ENCODE measurements at places on chromosomes 1 and 21.

GRCh38 chr1:46577671-46578070 lies 26.2 kb upstream of the KNCN start:
- no peak for DNase-seq

- no peak for DNase-seq
These were observed 54.4 kb downstream of the NTMT2 start for GRCh38 chr1:170200161-170200560.

- peak; percentile 97 for DNase-seq
These were observed 712 bp upstream of the LAMB3 start for GRCh38 chr1:209652873-209653401.

- DNase-seq = no peak
These were observed 55.9 kb downstream of the SLC35F3 start for GRCh38 chr1:233960386-233960785.
